ENCODE measurements at places on chromosomes 6 and 20. TPM values are rescaled to one million over a fixed set of nuclear protein-coding genes. Genes with fewer than 3 reads are reported as not detected.

DNA sequence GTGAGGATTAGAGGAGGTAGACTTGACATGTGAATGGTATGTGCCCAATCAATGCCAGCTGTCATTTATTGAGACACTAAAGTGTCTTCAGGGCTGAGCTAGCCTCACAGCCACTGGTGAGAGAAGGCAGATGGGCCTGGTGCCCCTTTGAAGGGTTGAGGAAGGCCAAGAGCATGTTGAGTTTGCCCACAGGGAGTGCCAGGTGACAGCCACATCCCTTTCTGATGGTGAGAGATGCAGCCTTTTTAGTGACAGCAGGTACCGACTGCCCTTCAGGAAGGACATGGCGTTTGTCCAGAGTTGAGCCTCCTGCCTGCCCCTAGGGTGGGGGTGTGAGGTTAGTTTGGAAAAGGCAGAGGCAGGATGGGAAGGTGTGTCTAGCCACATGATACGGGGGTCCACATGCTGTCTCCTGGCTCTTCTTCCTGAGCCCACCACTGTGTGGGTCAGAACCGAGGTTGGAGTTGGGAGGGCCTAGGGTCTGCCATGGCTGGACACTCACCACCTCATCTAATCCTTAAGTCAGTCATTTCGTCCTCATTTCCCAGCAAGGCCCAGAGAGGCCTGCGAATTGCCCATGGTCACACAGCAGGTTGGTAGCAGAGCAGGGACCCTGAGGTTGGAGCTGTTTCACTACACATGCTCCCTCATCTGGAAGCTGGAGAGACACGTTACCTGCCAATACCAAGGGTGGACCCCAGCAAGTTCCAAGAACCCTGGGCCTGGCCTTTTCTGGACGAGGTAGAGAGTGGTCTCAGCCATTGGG lies 32.5 kb downstream of the SPDEF start:
- DNase-seq, result no peak

CPNE5 gene
- total RNA-seq, result not detected

- DNase-seq, result no peak
Measured at GRCh38 chr6:166636191-166636933, 9.3 kb upstream of the RPS6KA2 start.

PET117 gene
- total RNA-seq, result 22.3 TPM

OR2H1 gene
- not detected for total RNA-seq

LY6G5C gene
- total RNA-seq, result 1.7 TPM

All from HCT116 (cell line).